ENCODE measurements at places on chromosomes 1 and 21.

DNA sequence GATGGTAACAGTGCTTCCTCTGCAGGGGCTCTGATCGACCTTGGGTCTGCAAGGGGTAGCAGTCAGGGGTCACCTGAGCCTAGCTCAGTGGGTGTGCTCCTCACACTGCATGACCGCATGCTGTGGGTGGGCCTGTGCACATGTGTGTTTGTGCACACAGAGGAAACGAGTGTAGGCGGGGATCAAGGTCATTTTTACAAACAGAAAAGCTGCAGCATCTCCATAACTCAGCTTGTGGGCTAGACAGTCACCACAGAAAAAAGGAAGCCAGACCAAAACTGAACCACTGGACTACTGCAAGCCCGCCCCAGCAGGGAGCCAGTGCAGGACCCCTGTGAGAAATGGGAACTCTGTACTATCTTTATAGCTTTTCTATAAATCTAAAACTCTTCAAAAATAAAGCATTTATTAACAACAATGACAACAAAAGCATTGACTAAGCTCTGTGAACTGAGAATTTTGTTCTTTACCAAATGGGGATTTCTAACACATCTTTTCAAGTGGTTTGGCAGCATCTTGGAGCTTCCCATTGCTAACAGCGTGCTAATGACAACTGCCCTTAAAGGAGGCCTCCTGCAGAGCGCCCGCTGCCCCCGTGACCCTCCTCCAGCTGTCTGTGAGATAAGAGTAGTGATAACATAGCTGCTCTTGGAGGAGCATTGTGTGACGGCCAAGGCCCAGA is 19.9 kb upstream of the NEK2 start:
- peak; percentile 90 for DNase-seq

DNA sequence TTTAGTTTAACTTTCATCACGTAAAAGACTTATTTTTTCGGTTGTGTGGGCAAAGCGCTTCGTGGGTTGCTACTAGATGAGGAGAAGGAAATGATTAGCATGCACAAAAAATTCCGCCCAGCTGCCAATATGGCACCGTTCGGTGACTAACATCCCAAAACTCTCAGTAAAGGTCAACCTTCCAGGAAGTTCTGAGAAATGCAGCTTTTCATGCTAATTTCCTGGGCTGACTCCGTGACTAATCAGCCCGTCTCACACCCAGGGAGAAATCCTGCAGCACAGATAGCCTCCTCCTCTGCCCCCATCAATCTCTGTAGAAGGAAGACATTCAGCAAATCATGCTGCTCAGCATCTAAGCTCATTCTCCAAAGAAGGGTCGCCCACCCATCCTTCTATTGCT is 34.1 kb downstream of the TMCO4 start:
- DNase-seq: no peak

- DNase-seq: no peak
Measured at GRCh38 chr1:184387069-184387475, 243 bp downstream of the C1orf21 start.

DNA sequence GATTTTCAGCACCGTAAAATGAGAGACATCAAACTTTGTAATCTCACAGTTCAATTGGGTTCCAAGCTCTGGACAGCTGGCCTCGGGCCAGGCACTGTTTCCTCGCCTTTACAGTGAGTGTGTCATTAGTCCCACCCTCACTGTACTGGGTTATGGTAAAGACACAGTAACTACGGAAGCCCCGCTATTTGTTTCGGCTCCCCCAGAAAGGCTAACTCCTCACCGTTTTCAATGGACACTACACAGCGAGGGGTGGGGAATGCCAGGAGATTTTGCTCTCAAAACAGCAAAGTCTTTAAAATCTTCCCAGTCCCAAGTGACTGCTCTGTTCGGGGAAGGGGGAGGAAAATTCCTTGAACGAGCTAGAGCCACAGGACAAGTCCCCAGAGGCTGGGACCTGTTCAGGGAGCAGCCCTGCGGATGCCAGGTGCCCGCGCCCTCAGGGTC is 757 bp upstream of the SPSB1 start:
- no peak for DNase-seq

Data from MV-4-11 (cell line).